Caki2 (cell line): ENCODE measurements at places on chromosomes 13 and 19. TPM values are rescaled to one million over a fixed set of nuclear protein-coding genes. Genes with fewer than 3 reads are reported as not detected.

- no peak for DNase-seq
These were observed 59.4 kb downstream of the SLC10A2 start for GRCh38 chr13:103006641-103007426.

GRCh38 chr13:78608252-78608687 is 4.9 kb upstream of the POU4F1 start:
- DNase-seq = no peak

FAM174C gene
- total RNA-seq = 24.8 and 29.5 TPM in 2 replicates

DNA sequence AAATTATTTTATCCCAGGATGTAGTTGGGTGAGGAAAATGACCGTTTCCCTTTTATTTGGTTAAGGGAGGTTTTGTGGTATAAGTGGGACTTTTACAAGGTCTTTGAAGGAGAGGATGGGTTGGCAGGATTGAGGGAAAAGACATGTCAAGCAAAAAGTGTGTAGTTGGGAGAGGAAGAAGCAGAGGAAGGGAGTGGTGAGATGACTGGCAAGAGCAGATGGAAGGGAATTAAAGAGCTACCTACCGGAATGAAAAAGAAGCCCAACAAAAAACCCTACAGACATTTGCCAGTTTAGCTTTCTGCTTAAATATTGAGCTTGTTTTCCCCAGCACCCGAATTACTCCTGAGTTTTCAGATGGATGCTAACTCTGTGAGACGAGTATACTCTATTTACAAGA is 19.6 kb downstream of the FRY start:
- DNase-seq = no peak

ZNF846 gene
- total RNA-seq = 3.8 and 33.3 TPM in 2 replicates

- DNase-seq = no peak
These were observed 103.8 kb downstream of the KL start for GRCh38 chr13:33119856-33120543.

DNA sequence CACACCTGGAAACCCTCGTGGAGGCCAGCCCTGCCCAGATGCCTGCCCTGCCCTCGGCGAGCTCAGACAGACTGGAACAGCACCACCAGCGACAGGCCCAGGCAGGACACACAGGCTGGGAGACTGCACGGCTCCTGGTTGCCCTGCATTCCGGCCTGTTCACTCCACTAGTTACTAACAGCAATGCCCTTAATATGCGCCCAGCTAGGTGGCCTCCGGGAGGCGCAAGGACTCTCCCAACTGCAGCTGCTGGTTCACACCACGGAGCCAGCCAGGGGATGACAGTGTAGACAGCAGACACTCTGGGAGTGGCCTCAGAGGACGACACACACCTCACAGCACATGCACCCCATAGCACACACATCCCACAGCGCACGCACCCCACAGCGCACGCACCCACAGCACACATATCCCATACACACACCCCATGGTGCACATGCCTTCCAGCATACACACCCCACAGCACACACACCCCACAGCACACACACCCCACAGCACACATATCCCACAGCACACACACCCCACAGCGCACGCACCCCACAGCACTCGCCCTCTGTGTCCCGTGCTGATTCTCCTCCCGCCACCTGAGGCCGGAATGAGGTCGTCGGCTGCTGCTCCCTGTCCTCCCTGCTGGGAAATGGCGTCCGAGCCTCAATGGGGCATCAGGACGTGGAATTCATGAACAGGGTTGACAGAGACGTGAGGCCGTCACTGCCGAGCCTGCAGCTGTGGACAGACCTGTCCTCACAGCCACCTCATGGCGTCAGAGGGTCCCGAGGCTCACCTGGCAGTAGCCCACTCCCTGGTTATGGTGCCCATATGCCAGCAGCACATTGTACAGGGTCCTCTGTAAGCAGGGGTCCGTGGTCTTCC is 13.6 kb downstream of the GRTP1 start:
- no peak for DNase-seq

FKBP8 gene
- total RNA-seq = 418 and 487 TPM in 2 replicates

GRCh38 chr13:77430377-77430951 is 103.6 kb upstream of the MYCBP2 start:
- DNase-seq = no peak

TMEM272 gene
- not detected in 2 replicates for total RNA-seq

PRR20A gene
- total RNA-seq = not detected in 2 replicates

- DNase-seq = no peak
These were observed 135.0 kb upstream of the KL start for GRCh38 chr13:32881074-32881776.

- no peak for DNase-seq
These were observed 44.2 kb downstream of the CHST8 start for GRCh38 chr19:33665776-33666595.

LIM2 gene
- not detected in 2 replicates for total RNA-seq

- DNase-seq = no peak
These were observed 133.9 kb upstream of the WASF3 start for GRCh38 chr13:26423629-26424028.

DNA sequence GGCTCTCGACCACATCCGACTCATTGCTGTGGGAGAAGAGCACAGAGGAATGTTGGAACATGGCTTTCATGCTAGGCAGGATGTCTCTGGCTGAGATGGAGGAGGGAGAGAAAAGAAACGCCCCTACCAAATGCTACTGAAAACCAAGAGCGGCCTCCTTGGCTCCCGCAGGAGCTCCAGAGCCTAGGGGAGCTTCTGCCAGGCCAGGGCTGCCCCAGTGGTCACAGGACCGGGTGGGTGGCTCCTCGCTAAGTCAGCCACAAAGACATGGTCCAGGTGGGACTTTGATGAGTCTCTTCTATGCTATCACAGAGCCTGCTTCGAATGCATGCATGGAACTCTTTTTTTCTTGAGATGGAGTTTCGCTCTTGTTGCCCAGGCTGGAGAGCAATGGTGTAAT is 6.7 kb downstream of the LONP1 start:
- DNase-seq = no peak

DNA sequence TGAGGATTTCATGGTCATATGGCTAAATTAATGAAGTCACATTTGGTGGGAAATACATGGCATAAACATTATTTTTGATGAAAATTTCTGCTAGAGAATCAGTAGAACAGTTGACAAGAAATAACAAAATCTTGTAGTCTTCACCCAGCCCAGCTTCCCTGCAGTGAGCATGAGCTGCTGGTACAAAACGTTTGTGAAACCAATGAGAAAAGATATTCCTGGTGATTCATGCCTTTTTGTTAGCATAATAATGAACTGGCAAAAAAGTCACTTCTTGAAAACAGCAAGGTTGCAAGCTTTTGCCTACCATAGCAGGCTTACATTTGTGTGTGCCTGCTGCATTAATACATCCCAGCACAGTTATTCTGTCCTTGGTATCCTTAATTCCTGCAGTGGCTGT is 475.9 kb upstream of the HTR2A start:
- DNase-seq = no peak

DNA sequence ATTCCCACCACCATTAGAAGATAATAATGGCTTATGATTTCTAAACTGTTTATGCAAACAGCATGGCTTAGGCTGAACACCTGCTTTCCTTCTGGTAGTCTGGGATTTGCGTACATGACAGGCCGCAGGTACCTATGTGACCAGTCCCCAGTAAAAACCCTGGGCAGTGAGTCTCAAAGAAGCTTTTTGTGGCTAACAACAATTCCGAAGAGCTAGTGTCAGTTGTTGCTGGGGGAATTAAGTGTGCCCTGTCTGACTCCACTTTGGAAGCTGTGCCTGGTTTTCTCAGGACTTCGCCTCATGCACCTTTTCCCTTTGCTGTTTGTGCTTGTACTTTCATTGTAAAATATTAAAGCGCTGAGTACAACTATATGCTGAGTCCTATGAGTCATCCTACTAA is 250.2 kb upstream of the MIR17HG start:
- no peak for DNase-seq
